ENCODE measurements at places on chromosomes 2 and 18.

DNA sequence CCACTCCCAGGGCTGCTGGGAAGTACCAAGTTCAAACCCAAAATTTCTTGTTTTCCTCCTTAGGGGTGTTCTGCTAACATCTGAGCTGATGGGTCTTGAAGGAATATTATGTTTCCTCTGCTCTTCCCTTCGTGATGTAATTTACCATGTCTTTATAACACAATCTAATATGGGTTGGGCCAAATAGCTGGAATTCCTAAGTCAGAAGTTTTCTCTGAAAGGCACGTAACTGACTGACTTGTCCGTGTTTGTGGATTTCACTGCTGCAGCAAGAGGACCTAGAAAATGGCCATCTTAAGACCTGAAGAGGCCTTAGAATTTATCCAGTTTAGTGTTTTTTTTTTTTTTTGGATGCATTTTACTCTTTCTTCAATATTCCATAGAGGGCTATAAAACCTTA lies 256.7 kb downstream of the DCDC2C start:
- no peak for DNase-seq

DNA sequence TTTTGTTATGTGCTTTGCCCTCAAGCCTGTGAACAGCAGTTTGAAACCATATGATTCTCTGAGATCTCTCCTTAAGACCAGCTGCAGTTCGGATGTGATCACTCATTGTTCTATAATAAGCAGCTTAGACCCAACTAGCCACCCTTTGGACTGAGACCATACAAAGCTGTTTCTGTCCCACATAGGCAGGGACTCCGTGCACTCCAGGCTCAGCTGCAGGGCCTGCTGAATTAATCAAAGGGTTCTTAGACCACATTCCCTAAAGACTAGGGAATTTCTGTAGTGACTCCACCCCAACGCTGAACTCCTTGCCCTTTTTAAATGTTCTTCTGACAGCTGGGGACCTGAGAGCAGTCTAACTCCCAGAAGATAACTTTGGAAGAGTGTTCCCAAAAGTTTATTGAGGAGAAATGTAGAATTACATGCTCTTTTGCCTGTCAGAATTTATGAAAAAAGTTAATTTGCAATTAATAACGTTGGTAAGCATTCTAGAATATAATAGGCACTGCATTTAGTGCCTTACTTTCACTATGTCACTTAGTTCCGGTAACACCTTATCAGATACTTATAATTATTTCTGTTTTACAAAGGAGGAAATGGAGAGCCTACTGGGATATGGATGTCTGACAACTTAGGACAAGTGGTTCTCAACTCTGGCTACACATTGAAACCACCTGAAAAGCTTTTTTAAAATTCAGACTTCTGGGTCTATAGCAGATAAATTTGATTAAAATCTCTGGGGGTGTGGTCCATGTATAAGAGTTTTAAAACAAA lies 42.3 kb downstream of the GULP1 start:
- no peak for DNase-seq

DNA sequence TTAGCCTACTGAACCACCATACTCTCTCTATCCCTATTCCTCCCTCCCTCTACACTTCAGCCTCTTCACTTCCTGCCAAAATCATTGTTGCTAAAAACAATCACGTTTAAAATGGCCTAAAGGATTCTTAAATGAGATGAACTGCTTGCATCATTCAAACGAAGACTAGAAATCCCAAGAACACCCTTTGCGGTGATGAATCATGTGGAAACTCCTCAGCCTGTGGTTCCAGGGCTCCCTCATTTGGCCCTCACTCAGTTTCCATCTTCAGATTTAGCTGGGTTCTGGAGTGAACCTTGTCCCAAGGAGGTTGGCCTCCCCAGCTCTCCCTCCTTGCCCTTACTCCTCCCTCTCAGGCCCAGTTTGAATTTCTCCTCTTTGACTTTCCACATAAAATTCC lies 125.6 kb upstream of the CDC42EP3 start:
- no peak for DNase-seq

GRCh38 chr2:105809723-105810122 lies 65.0 kb downstream of the NCK2 start:
- no peak for DNase-seq

DNA sequence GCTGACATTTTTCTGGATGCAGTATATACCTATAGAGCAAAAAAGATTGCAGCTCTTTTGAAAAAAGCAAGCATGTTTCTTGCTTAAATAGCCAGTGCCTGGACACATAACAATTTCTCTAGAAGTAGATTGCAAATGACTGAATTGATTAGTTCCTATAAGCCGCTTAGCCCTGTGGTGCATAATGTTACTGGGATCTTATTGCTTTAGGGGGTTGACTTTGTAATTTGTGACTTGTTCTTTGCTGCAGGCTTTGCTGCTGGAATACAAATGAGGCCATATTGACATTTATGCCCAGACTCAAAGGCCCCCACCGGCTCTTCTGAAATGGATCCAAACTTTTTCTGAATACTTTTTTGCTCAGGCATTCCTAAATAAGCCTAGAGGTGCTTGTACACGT lies 182.6 kb downstream of the SH3BP4 start:
- DNase-seq: no peak

DNA sequence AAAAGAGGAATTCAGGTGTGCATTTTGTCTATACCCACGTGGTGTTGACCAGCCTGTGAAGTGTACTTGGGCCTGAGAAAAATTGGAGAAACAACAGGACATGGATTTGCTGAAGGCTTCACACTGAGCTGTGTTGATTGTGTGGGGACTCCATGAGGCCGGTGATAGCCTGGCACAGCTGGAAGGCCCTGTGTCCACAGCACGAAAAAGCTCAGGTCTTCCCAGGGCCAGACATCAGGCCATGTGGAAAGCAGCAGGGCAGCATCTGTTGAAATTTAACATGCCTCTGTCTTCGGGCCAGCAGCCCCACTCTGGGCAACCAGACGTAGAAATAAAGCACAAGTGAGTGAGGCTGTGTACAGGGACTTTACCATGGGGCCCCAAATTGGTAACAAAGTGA lies 84.1 kb downstream of the HS6ST1 start:
- DNase-seq: no peak

DNA sequence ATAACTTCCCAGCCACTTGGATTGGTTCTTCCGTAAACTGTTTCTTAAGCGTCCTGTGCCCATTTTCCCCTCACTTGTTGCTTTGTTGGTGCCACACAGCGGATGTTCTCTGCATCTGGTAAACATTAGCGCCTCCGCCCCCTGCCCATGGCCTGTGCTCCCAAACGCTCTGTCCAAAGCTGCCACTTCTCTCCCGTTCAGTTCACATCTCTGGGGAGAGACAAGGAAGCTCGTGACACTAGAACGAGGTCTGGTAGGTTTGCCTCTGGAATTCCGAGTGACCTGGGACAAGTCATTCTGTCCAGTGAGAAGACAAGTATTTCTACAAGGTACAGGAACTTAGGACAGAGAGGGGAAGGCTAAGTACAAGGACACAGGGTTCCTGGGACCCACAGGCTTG lies 9.4 kb downstream of the COPS9 start:
- DNase-seq: no peak

- DNase-seq: no peak
Measured at GRCh38 chr18:38751898-38752297, 1186.3 kb upstream of the CELF4 start.

DNA sequence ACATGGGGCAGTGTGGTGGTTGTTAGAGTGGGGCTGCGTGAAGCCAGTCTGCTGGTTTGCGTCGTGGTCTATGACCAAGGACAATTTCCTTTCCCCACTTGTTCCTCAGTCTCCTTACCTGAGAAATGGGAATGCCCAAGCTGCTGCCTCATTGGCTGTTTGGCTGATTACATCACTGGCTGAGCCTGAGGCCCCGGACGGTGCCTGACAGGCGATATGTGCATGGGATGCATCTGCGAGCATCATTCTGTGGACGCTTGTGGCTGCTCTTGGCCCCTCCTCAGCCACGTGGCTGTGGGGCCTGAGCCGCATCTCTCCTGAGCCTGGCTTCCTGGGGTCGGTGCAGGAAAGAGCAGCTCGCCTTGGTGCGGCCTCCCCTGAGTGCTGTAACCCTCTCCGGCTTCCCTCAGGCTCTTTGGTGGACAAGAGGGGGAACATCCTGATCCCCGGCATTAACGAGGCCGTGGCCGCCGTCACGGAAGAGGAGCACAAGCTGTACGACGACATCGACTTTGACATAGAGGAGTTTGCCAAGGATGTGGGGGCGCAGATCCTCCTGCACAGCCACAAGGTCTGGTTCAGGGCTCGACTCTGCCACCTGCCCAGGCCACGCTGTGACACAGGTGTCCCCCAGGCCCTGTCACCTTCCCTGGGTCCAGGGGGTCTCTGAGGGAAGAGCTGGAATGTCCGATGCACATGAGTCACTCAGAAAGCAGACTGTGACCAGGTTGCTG lies 17.2 kb downstream of the CNDP2 start:
- no peak for DNase-seq

GRCh38 chr18:10101729-10102128 lies 187.9 kb downstream of the VAPA start:
- no peak for DNase-seq

DNA sequence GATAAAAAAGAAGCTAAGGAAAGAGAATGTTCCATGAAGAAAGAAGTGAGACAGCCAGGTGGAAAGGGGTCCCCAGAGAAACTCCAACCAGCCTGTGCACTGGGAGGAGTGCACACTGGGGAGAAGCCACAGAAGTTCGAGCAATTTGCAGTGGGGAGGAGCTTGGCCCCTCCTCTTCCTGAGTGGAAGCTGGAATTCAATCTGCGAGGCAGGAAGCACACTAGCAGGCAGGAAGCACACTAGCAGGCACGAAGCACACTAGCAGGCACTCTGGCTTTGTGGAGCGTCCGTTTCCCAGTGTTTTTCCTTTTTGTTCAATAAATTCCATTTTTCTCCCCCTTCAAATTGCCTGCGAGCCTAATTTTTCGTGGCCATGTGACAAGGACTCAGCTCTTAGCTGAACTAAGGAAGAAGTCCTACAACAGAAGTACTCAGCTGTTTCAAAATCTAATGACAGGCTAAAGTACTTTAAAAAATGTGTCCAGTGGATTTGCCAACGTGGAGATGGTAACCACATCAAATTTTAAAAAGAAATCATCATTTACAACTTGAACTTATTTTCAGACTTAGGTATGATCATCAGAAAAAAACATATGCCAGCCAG lies 21.4 kb upstream of the SPIRE1 start:
- no peak for DNase-seq

DNA sequence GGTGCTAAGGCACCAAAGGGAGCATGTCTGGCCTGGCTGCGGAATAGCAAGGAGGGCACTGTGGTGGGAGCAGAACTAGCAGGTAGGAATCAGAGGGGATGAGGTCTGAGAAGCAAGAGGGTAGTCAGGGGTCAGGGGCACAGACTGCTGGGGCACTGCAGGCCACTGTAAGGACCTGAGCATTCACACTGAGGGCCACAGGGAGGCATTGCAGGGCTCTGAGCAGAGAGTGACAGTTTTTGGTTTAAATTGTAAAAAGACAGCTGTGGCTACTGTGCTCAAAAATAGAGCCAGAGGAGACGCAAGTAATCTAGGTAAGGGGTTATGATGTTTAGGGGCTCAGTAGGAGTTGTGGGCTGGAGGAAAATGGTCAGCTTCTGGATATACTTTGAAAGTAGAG lies 41.5 kb downstream of the ARHGAP25 start:
- DNase-seq: no peak

GRCh38 chr2:105909215-105909614 lies 164.5 kb downstream of the NCK2 start:
- DNase-seq: no peak

DNA sequence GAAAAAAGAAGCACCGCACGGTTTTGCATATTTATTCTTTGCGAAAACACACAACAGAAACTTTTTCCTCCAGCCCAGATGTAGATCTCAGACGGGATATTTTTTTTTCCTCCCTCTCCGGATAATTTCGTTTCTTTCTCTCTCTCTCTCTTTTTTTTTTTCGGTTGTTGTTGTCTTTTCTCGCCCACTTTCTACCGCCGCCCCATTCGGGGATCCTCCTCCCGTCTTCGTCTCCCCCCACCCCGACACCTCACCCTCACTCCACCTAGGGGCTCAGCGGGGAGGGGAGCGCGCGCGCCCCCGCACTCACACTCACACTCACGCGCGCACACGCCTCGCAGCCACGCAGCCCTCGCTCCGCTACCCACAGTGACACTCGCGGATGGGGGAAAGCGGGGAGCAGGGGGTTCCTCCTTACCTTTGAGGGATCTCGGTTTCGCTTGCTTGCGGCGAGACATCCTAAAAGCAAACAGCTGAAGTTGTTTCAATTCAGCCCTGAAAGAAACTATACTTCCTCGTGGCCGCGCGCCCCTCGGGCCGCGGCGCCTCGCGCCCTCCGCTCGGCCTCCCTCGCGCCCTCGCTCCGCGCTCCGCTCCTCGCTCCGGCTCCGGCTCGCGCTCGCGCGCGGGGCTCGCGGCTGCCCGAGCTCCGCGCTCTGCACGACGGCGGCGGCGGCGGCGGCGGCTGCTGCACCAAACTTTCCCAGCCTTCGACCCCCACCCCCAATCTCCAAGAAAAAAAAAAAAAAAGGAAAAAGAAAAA lies 1.3 kb downstream of the ZNF521 start:
- no peak for DNase-seq

- DNase-seq: no peak
Measured at GRCh38 chr2:176865336-176865735, 347.3 kb upstream of the HNRNPA3 start.

DNA sequence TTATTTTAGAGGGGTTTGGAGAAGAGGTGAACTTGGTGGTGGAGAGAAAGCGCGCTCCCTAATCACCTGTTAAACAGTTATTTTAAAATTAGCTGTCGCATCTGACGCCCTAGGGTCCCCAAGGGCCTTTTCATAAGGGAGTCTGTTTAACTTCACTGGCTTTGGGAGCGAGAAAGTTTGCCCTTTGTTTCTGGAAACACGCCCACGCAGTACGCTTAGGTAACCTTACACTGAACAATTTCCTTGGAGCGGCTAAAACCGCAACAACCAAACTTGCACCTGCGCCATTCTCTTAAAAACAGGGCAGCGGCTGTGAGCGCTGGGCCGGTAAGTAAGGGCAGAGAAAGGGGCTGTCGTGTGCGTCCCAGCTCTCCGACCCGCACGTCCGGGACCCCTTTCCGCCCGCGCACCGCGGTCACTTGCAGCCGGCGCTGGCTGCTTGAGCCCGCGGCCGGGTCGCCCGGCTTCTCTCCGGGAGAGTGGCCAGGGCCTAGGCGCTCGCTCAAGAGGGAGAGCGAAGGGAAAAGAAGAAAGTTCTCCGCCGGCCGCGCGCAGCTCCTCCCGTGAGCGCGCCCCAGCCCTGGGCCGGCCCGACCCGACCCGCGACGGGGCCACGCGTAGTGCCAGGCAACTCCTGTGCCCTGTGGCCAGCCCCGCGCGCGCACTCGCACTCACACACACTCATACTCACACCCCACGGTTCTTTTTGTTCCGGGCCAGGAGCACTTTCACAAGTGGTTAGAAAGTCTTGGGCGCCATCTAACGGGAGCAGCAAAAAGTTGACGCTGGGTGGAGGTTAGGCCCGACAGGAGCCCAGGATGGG lies 19.2 kb downstream of the POU3F3 start:
- no peak for DNase-seq

DNA sequence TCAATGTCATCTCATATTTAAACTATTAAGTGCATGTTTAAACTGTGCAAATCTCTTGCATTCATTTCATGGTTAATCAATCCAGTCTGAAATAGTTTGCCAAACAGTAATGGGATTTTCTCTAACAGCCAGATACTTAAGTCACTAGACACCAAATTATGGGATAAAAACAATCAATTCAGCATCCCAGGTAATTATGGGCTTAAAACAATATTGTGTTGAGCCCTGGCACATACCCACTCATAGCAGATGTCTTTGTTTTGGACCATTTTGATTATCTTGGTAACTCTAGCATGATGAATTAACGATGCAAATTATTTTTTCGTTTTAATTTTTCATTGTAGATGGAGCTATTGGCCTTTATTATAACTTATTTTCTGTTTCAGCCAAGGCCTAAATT lies 118.5 kb upstream of the CD302 start:
- no peak for DNase-seq
